ENCODE measurements at places on chromosomes 12 and 14. TPM values are rescaled to one million over a fixed set of nuclear protein-coding genes. Genes with fewer than 3 reads are reported as not detected.

GRCh38 chr14:49221316-49221715 lies 364.9 kb downstream of the RPS29 start:
- DNase-seq: no peak

DNA sequence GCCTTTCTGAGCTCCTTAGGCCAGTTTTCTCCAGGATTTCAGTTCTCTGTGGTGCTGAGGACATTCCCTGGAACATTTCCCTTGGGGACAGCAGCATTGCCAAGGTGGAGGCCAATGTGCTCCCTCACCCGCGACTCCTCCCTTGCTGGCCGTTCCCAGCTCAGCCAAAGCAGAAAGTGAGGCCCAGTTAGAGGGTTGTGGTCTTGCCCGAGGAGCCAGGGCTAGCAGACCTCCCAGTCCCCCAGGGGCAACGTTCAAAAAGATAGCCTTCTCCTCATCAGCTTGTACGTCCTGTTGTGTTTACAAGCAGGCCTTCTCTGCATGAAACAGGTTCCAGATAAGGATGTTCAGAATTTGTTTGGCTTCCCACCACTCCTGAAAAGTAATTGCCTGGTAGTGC lies 78.4 kb downstream of the SSPN start:
- DNase-seq: no peak

DNA sequence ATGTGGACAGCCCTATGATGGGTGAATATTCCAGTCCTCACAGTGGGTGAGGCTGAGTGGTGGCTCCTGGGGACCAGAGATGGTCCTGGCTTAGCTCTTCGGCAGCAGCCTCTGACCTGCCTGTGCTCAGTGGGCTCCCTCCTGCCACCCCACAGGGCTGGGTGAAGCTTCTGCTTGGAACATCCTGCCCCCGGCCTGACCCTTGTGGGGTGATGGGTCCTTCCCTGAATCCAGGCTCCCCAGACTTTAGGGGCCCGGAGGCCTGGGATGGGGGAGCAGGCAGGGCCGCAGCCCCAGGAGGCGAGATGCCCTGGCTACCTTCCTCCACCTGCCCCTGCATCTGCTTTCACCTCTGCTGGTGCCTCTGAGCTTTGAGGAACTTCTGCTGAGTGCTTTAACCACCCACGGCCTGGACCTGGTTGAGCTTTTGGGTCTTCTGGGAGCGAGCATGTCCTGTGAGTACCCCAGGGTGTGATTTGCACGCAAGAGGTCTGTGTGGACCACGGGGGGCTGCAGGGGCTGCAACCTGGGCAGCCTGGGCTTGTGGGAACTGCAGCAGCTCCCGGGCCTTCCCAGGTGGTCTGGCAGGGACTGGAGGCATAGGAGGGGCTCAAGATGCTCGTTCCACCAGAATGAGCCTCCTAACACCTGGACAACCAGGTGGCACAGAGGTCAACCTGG lies 159.5 kb downstream of the KIF26A start:
- no peak for DNase-seq

Gene BAZ2A
- total RNA-seq: 13.5 TPM

Gene SDR9C7
- total RNA-seq: 0.41 TPM

DNA sequence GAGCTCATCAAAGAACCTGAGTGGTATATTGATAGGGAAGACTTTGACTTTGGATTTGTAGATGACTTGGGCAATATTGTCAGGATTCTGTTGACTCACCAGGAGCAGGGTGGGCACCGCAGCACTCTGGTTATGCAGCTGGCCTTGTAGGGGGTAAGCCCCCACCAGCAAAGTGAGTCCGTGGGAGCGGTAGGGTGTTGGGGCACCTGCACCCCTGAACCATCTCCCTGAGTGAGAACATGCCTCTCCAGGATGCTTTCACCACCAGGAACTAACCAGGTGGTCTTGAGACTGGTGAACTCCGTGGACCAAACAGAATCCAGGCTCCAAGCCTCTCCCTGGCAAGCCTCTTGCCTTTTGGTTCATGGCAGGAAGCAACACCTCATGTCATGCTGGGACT lies 44.0 kb upstream of the EIF5 start:
- no peak for DNase-seq
